ENCODE measurements at places on chromosomes 6 and 20.

DNA sequence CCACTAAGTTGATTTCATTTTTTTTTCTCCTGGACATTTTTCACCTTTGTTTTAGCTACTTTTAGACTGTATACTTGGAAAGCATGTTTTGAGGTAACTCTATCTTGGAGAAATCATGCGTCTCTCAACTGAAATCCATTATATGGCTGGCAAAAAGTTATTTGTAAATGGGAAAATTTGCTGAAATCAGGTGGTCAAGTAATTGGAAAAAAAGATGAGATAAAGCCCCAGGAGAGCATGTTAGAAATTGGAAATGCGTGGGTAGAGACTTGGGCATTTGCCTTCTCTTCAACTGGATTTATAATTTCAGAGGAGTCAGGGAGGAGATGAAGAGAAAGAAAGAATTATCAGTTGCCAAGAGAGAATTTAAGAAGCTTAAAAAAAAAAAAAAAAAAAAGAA lies 217.1 kb upstream of the MAP3K7 start:
- DNase-seq: no peak

DNA sequence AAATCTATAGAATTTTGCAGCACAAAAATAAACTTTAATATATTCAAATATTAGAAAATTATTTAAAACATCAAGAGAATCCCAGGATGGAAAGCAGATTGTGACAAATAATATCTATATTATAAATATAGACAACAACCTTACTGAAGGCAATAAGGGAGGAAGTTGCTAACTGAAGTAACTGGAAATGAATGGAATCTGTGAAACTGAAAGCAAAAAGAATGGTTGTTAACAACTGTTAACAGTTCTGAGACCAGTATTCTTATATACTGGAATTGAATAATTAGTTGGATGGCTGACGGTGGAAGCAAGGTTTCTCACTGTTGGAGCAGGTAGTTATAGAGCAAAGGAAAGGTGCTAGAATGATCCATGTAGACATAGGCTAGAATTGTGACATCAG lies 220.4 kb downstream of the PLCB1 start:
- no peak for DNase-seq

- no peak for DNase-seq
Measured at GRCh38 chr6:41655646-41656001, 17.4 kb downstream of the MDFI start.

GRCh38 chr20:47682028-47682783 lies 103.1 kb downstream of the SULF2 start:
- no peak for DNase-seq

DNA sequence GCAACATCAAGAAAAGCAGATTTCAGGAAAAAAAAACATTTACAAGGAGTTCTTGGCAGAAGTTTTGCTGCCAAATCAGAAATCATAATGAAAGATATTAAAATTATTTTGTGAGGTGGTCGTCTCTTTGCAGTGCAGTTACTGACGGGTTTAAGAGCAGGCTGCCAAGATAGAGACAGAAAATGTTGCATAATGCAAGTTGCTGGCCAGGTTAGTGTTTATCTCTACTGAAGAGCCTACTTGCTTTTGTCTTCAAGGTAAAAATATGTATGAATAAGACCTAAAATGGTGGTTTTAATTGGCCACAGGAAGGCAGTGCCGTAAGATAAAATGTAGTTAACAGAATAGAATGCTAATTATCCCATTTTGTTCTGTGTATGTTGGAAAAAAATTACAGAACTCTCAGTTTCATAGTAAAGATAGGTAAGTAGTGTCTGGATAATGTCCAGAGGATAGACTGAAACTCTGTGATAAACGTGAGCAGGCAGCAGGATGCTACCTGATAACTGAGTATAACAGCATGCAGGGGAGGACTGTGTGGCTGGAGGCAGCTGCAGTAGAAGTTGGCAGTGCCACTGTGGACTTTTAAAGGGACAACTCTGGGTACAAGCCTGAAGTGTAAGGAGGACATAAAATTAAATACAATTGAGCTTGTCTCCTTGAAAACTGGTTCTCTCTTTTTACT lies 13.9 kb downstream of the FOXO3 start:
- DNase-seq: no peak

GRCh38 chr20:9441948-9442347 lies 72.4 kb upstream of the LAMP5 start:
- DNase-seq: no peak

- no peak for DNase-seq
Measured at GRCh38 chr6:106614166-106614565, 15.1 kb downstream of the RTN4IP1 start.

GRCh38 chr6:151096691-151097606 lies 142.8 kb upstream of the AKAP12 start:
- DNase-seq: no peak

DNA sequence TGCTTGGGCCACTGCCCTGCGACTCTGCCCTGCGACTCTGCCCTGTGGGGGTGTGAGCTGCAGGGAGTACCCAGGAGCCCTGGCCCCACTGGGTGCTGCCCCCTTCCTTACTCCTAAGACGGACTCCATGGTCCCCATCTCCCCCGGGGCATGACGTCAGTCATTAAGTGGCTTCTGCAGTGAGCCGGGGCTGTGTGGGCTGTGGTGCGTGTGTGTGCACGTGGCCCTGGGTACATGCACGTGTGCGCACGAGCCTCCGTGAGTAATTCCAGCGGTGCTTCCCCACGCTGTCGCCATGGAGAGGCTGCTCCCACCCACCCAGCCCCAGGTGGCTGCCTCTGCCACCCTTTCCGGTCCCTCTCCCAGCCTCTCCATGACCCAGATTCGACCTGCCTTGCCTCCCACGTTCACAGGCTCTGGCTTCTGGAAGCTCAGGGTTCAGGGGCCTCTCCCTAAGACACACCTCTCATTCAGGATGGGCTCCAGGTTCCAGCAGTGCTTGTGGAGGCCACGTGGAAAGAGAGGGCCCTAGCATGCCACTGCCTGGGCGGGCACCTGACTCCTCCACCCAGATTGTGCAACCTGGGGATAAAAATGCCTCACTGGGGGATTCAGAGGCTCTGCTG lies 88.3 kb downstream of the DLGAP4 start:
- DNase-seq: no peak

- no peak for DNase-seq
Measured at GRCh38 chr6:87484491-87484890, 11.7 kb downstream of the SLC35A1 start.

DNA sequence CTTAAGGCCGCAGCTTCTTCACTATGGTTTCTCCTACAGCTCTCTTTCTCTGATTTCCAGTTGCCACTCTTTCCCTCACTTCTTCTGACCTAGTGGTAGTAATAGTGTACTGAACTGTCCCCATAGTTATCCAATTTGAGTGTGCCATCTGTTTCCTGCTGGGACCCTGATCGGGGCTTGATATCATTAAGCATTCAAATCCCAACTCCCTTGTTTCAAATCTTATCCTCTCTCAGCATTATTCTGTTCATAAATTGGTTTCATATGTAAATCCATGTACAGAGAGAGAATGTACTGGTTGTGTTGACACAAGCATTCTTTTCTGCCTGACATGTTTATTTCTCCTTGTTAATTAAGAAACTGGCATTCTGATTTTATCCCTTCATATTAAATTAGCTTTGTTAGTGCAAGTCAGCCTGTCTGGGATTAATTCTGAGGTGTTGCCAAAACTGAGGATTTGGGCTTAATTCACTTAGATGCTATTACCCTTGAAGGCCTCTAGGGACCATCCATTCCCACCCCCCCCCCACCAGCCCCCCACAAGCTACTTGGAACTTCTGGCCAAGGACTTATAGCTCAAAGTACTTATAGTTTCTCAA lies 84.6 kb upstream of the PROKR2 start:
- DNase-seq: no peak

- no peak for DNase-seq
Measured at GRCh38 chr20:36482044-36482473, 59.3 kb upstream of the MYL9 start.

DNA sequence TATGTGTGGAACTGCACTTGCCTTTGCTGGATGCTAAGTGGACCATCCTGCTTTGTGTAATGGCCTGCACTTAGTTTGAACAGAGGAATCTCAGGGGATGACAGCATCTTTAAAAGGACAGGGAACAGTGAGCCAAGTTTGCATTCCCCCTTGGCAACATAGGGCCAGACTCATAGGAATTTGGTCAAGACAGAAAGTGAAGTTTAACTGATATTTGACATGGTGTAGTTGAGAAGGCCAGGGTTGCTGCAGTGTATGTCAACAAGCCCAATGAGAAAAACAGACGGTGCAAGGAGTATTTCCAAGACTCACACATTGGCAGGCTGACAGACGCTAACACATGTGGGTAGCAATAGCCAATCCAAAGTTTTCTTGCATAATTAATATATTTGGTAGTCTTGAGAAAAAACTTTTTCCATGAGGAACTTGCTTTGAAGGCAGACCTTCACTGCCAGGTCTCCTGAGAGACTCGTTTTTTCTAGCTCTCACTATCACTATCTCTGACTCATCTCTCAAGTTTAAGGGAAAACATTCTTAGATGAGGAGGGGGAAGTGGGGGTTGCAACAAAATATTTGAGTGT lies 213.8 kb downstream of the IBTK start:
- DNase-seq: no peak

GRCh38 chr6:115456848-115457247 lies 603.8 kb downstream of the FRK start:
- no peak for DNase-seq

DNA sequence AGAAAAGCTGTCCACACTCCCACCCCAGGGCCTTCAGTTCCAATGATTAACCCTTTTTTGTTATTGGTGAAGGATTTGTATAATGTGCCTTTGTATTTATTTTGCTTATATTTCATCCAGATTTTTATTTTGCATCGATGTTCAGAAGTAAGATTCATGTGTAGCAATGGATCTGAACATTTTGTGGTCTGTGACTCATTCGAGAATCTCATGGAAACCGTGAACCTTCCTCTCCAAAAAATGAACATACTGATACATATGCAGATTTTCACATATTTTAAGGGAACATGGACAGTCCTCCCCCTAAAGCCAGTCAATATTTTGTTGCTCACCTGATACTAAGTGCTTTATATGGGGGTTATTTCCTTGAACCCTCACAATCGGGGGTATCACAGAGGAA lies 421.8 kb upstream of the SOX4 start:
- no peak for DNase-seq

GRCh38 chr20:19830211-19830785 lies 72.2 kb downstream of the RIN2 start:
- no peak for DNase-seq

DNA sequence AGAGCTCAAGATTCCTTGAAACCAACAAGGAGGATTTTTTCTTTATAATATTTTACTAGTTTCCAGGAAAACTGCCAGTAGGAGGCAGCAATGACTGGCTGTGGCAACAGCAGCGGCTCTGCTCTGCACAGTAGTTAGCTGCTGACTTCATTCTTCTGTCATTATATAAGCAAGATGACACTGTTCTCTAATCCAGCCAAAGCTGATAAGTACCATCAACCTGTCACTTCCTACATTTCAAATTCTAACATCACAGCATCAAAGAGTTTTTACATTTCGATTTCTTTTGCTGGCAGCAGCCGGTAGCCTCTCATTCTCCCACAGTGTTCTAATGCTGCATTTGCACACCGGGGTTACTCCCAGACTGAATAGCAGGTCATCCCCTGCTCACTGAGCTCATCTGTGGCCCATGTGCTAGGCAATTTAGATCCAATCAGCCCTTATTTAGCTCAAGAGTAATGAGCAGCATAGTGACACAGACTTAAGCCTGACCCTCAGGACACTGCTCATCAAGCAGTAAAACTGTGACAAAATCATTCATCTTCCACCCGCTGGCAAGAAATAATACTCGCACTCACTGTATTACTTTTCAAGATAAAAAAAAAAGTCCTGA lies 67.8 kb downstream of the MMS22L start:
- no peak for DNase-seq

DNA sequence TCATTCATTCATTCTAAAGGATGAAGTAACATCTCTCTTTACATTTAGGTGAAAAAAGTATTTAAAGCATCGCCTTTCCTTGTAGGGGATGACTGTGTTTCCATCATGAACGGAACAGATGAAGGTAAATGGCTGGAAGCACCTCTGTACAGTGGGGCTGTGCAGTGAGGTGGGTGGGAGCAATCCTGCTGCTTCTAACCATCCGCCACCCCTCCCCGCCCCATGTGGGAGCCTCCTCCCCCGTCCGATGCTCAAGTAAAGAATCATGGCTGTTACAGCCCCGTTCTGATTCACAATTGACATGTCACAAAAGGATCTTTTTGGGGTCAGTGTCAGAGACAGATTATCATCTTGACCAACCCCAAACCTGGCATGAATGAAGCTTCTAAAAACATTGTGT lies 19.3 kb downstream of the ENTPD6 start:
- DNase-seq: no peak

GRCh38 chr6:83514866-83515466 lies 2.6 kb downstream of the PRSS35 start:
- peak; percentile 29 for DNase-seq

DNA sequence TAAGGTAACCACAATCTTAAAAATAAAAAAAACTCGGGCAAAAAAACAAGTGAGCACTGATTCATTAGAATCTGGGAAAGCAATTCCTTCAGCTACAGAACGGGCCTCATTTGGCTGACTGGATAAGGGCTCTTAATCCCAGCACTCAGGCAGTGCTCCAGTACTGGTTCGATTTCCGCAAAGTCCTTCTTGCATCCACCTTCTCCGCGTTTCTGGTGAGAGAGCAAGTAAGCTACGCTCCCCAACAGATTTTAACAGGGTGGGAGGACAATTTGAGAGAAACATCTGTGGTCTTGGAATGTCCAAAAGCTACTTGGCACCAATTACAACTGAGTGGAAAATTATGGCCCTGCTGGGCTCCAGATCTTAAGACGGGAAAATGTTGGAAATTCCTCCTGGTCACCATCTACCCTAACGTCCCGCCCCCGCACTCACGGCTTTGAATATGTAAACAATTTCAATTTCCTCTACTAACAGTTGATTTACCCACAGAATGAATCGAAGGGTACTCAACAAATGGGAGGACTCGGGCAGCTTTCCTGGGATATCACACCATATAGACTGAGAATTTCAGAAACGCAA lies 18.1 kb upstream of the ZSCAN9 start:
- DNase-seq: no peak

- no peak for DNase-seq
Measured at GRCh38 chr6:13113981-13114593, 214.2 kb downstream of the TBC1D7 start.

DNA sequence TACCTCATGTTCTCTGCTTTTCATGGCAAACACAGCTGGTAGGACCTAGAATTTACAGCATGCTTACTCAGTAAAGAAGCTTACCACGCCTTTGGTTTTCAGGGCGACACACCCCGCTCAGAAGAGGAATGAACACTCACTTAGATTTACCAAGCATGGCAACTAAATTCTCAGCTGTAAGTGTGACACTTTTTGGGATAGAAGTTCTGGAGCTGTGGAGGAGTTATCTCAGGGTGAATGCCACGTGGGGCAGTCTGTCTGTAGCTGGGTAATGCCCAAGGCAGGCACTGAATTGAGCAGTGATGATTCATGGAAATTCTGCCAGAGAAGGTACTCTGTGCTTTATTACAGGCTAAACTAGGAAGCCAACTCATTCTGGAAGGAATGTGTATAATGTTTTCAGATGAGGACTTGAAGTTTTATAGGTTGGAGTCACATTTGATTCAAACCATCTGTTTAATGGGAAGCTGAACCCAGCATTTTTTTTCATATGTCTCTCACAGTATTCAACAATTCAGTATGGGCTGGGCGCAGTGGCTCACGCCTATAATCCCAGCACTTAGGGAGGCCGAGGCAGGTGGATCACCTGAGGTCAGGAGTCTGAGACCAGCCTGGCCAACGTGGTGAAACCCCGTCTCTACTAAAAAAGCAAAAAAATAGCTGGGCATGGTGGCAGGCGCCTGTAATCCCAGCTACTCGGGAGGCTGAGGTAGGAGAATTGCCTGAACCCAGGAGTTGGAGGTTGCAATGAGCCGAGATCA lies 3.5 kb upstream of the PRIM2 start:
- DNase-seq: no peak
